ENCODE measurements at places on chromosomes 11 and 22. TPM values are rescaled to one million over a fixed set of nuclear protein-coding genes. Genes with fewer than 3 reads are reported as not detected.

Gene TECTA
- total RNA-seq: 0.36 TPM

Gene RFPL3
- not detected for total RNA-seq

Gene APOBEC3G
- total RNA-seq: 129 TPM

Gene TNNI2
- 0.55 TPM for total RNA-seq

Gene APOA5
- not detected for total RNA-seq

Gene GVQW3
- total RNA-seq: 2.2 TPM

Gene DGAT2
- total RNA-seq: 4.3 TPM

Gene VSIG2
- not detected for total RNA-seq

Gene TRAF6
- total RNA-seq: 11.7 TPM

Gene CCDC188
- total RNA-seq: not detected

Gene RBM14
- 155 TPM for total RNA-seq

Gene B4GALNT4
- total RNA-seq: 0.42 TPM

Gene NEFH
- 9.9 TPM for total RNA-seq

Gene ANGPTL5
- total RNA-seq: not detected

Gene CDC42BPG
- total RNA-seq: 0.11 TPM

Gene CNIH2
- 3.5 TPM for total RNA-seq

Gene NAALADL1
- 10.3 TPM for total RNA-seq

Gene AP5B1
- 19.1 TPM for total RNA-seq

Gene YPEL1
- 0.50 TPM for total RNA-seq

Gene BTBD18
- total RNA-seq: not detected

Gene NRIP3
- 1.3 TPM for total RNA-seq

Gene SMIM35
- total RNA-seq: 0.13 TPM

Gene RPS6KB2
- 82.8 TPM for total RNA-seq

Gene FREY1
- total RNA-seq: 1.1 TPM

Gene ISX
- total RNA-seq: not detected

Gene HDAC10
- total RNA-seq: 42.8 TPM

Gene OR51E2
- not detected for total RNA-seq

Gene SLC16A8
- not detected for total RNA-seq

Gene YAP1
- 0.11 TPM for total RNA-seq

Gene MOV10L1
- total RNA-seq: not detected

Gene CCDC81
- 0.32 TPM for total RNA-seq

Gene PIK3IP1
- 6.9 TPM for total RNA-seq
